GM19239 (cell line): ENCODE measurements at places on chromosomes 2 and 18.

GRCh38 chr2:65960953-65961352, 474.0 kb upstream of the MEIS1 start:
- no peak for DNase-seq

DNA sequence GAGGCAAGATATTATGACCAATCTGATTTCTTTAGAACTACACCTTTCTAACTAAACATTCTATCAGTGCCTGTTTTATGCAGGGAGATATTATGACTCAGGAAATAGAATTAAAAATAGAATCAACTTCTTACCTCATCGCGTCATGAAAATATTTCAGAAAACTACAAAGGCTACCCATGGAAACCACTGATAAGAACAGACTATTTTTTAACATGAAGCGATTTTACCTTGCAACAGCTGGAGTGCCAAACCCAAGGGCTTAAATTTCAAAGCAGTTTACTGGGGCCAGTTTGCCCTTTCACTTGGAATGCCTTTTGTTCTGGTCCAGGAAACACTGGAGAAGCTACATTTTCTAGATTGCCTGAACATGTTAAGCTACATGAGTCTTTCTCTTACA, 304.8 kb upstream of the CCDC68 start:
- no peak for DNase-seq

- no peak for DNase-seq
Observed at GRCh38 chr2:100291152-100291970, 30.9 kb downstream of the LONRF2 start.

DNA sequence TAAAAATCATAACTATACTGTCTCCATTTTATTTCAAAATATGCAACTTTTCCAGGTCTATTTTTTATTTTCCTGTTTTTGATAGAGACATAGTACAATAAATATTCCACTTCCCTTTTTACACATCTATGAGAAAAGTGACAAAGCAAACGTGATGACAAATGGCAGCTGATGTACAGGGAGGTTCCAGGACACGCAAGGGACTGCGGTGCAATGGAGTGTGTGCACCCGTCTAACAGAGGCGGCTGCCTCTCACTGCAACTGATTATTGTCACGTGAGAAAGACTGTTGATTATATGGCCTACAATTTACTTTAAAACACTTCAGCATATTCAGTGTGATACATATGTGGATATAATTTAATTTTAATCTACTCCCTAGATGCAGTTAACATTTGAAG, 142.6 kb downstream of the LRRC30 start:
- no peak for DNase-seq

- no peak for DNase-seq
Observed at GRCh38 chr2:113760400-113760799, 4.0 kb upstream of the SLC35F5 start.

- peak; percentile 44 for DNase-seq
Observed at GRCh38 chr2:201860636-201861066, 54.3 kb downstream of the CDK15 start.

- DNase-seq, result no peak
Observed at GRCh38 chr2:11008773-11009172, 97.0 kb downstream of the KCNF1 start.

- DNase-seq, result no peak
Observed at GRCh38 chr2:85253890-85254289, 73.9 kb downstream of the TGOLN2 start.

GRCh38 chr2:40370007-40370395, 81.9 kb downstream of the SLC8A1 start:
- no peak for DNase-seq

- no peak for DNase-seq
Observed at GRCh38 chr2:238835726-238836301, 12.1 kb upstream of the TWIST2 start.

GRCh38 chr18:34837769-34838272, 127.7 kb downstream of the DTNA start:
- no peak for DNase-seq

- DNase-seq, result no peak
Observed at GRCh38 chr2:201118961-201119854, 3.2 kb downstream of the CFLAR start.

- no peak for DNase-seq
Observed at GRCh38 chr2:190315273-190315672, 4.4 kb downstream of the HIBCH start.

DNA sequence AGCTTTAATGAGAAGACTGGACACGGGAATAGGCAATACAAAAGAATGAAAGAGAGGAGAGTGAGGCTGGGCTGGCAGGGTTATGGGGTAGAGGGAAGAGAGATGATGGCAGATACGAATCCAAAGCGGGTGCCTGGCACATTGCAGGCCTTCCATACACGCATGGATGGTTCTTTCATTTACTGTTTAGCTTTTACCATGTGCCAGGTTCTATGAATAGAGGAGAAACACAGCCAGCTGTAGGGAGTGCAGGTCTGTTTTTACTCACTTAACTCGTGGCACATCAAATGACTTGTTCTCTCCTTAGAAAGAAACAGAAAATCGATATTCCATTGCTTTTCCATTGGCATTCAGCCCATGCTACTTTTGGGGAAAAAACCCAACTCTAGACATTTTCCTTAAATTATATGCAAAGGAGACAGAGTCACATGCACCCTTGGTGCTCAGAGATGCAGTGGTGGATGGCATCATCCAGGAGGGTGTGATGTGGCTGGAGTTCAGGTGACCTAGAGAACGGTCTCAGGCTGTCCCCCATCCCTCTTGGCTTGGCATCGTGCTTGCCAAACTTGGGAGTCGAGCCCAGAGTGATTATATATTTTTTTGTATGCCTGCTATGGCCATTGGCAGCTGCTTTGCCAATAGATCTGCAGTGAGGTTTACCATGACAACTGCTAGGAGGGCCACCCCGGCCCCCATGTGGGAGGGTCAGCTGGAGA, 6.2 kb downstream of the LTBP1 start:
- DNase-seq, result no peak

- no peak for DNase-seq
Observed at GRCh38 chr2:175461839-175462238, 280.3 kb upstream of the ATP5MC3 start.

DNA sequence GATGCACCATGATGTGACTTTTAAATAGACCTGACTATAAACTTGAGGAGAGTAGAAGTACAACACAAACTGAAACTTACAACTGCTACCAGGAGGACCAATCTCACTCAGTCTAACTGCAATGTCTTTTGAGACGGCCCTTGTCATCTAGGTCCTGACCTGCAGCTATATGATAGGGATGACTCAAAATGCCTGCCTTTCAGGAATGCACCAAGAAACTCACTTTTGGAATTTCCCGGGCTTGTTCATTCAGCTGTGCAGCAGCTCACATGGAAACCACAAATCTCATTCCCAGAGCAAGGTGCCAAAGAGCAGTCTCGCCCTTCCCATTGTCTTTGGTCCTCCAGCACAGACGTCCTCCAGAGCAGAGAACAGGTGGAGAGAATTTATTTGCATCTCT, 113.7 kb downstream of the SPOPL start:
- DNase-seq, result no peak

- no peak for DNase-seq
Observed at GRCh38 chr18:9710037-9710436, 1.9 kb downstream of the RAB31 start.

DNA sequence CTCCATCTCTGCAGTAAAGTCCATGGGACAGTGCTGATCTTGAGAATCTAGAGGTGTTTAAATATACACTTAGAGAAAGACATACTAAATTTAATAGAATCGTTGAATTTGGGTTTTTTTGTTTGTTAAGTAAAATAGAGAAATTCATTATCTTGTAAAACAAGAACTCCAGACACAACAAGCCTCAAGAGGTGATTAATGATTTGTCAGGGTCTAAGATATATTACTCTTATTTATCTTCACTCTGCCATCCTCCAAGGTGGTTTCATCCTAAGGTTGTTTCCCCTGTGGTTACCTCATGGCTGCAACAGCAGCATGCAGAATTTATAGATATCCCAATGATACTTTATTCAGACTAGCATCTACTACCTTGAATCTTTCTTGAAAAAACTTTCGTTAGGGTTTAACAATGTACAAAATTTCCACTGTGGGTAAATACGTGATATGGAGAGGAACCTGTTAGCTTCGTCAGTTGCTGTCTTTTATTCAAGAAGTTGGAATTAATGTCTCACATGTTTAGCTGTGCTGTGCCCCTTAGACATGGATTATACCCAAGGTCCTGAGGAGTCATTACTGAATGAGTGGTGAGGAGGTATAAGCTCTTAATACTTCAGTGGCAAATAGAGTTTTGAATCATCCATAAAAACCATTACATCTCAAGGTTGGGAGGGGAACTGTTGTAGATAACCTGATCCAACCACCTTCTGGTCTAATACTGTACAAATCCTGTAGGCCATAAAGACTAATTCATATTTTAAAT, 128.0 kb downstream of the GPD2 start:
- DNase-seq, result no peak

- DNase-seq, result no peak
Observed at GRCh38 chr2:88596141-88596830, 31.0 kb downstream of the EIF2AK3 start.

DNA sequence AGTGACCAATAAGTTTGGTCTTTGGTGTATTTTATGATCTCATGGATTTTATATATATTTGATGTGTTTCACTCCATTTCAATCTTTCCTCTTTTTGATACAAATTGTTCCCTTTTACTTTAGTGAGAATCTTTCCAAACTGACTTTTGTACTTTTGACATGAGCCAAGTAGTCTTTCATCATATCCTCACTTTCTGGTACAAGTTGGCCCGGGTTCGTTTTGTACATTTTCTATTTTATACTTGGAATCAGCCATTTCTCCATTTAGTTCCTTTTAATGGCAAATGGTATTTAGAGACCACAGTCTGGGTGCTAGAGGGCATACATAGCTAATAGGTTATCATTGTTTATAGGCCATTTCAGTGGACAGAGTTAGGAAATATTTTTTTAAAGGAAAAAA, 147.9 kb upstream of the MYO3B start:
- no peak for DNase-seq

DNA sequence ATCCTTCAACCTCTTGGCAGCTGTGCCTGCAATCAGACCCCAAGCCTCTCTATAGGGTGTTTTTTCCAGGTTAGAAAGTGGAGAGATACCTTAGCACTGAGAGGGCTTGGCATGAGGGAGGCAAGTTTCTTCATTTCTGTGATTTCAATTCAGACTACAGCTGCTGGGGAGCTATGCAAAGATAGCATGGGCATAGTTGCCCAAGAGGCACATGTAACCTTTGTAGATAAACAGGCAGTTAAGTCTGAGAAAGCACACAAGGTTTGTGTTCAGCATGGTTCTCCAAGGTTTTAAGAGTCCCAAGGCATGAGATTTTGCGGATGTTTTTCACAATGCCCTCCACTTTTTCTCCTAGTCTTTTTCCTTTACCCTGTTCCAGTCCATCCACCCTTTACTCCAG, 385.0 kb upstream of the ETAA1 start:
- DNase-seq, result no peak

GRCh38 chr2:143152637-143153036, 23.4 kb downstream of the ARHGAP15 start:
- DNase-seq, result no peak

GRCh38 chr18:58443671-58444070, 185.2 kb downstream of the ALPK2 start:
- no peak for DNase-seq

DNA sequence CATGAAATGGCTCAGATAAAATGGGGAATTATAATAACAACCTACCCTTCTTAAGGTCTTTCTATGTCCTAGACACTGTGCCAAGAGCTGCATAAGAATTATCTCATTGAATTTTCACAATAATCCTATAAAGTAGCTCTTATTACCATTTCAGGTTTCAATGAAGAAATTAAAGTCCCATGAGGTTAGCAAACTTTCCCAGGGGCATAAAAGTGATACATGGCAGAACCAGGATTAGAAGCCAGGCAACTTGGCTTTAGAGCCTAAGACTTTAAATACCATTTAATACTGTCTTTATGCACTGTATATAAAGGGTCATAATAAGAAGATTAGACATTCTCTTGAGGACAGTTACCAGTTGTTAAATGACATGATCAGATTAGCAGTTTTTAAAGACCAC, 130.1 kb downstream of the GCA start:
- DNase-seq, result no peak

DNA sequence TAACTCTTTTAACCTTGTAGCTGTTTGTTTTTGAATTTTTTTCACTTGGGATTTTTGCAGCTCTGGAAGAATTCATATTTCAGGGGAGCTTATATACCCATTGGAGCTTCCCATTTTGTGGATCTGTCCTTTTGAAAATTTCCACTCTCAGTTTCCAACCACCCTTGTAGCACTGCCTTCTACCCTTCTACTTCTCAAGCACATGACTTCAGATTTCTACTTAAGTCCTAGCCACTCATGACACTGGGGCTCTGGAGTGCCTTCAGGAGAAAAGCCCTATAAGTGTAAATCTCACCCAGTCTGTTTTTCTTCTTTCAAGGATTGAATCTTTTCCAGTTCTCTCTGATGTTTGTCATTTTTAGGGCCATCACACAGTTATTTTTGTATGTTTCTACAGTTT, 283.7 kb upstream of the KCNH7 start:
- no peak for DNase-seq

GRCh38 chr18:8332286-8332685, 277.0 kb upstream of the RAB12 start:
- no peak for DNase-seq

DNA sequence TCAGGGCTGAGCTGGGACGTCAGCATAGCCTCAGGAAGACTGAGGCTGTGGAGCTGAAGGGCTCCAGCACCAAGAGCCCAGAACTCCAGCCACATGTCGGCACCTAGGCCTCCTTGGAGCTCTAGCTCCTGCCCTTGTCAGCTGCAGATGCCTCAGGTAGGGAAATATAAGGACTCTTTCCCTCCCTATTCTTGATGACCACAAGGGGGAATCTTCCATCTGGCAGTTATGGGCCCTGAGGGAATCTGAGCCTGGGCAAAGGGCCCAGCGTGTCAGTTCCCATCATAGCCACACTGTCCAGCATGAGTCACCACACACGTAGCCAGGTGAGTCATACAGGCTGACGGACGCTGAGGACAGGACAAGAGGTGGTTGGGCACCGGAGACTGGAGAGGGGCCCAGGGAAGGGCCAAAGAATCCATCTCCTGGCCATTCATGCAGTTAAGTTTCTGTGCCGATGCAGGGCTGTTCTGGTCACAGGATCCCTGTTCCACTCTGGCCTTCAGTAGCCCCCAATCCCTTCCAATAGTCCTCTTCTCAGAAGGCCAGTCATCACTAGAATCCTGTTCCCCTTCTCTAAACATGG, 1.8 kb downstream of the MPV17 start:
- no peak for DNase-seq

DNA sequence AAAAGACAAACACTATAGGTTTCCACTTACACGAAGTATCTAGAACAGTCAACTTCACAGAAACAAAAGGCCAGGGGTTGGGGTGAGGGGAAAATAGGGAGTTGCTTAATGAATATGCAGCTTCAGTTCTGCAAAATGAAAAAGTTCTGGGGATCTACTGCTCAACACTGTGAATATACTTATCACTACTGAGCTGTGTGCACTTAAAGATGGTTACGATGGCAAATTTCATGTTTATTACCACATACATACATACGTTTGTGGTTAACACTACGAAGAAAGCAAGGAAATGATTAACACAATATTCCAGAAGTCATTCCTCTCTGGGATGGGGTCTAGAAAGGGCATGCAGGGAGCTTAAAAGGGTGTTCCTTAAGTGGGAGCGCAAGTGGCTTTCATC, 19.3 kb downstream of the MBOAT2 start:
- no peak for DNase-seq
